ENCODE measurements at places on chromosomes 3 and 15.
A peak's percentile ranks its signal among the peaks of the same experiment; 100 is the strongest.

DNA sequence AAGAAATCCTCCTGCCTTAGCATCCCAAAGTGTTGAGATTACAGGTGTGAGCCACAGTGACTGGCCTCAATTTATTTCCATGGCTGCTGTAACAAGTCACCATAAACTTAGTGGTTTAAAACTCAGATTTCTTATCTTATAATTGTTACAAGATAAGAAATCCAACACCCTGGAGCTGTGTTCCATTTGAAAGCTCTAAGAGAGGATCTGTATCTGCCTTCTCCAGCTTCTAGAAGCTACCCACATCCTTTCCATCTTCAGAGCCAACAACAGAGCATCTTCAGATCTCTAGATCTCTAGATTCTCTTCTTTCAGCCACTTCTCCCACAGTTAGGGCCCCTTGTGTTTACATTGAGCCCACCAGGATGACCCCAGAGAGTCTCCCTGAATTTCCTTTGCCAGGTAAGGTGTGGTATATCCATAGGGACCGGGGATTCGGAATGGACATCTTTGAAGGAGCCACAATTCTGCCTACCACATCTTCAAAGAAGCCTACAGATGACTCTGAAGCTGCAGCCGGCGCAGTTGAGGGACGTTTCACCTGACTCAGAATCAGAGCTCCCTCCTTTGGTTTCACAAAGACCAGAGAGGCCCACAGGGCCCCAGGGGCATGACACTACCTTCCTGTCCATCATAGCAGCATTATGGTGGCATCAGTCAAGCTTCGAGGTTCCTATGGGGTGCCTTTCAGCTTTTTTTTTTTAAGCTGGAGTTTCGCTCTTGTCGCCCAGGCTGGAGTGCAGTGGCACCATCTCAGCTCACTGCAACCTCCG, 87.0 kb upstream of the IGF1R start:
- DNase-seq: no peak

- no peak for DNase-seq
Observed at GRCh38 chr3:20039466-20039764, 831 bp upstream of the KAT2B start.

GRCh38 chr15:35546511-35547381, 781 bp upstream of the DPH6 start:
- no peak for DNase-seq

DNA sequence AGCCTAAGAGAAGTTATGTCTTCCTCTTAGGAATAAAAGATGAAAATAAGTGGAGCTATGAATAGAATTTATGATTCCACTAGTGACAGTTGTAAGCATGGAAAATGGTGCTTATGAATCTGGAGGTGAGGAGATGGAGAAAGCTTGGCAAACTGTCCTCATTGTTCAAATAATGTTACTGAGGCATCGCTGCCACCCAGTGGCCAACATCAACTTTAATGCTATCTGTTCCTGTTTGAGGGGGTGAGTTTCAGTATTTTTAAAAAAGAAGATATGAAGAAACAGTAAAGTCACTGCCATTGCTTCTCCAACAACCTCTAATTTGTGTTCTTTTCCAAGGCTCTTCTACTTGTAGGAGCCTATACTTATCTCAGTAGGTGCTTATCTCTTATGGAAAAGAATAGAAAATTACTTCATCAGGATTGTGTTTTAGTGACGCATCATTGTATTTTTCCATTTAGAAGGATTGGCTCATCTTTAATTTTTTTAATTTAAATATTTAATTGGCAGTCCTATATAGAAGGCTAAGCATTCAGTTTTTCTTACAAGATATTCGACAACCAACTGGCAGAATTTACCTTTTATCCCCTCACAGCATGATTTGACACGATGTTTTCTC, 260.4 kb upstream of the P2RY1 start:
- DNase-seq: peak; percentile 17

GRCh38 chr3:45575386-45575923, 19.1 kb upstream of the LIMD1 start:
- no peak for DNase-seq

DNA sequence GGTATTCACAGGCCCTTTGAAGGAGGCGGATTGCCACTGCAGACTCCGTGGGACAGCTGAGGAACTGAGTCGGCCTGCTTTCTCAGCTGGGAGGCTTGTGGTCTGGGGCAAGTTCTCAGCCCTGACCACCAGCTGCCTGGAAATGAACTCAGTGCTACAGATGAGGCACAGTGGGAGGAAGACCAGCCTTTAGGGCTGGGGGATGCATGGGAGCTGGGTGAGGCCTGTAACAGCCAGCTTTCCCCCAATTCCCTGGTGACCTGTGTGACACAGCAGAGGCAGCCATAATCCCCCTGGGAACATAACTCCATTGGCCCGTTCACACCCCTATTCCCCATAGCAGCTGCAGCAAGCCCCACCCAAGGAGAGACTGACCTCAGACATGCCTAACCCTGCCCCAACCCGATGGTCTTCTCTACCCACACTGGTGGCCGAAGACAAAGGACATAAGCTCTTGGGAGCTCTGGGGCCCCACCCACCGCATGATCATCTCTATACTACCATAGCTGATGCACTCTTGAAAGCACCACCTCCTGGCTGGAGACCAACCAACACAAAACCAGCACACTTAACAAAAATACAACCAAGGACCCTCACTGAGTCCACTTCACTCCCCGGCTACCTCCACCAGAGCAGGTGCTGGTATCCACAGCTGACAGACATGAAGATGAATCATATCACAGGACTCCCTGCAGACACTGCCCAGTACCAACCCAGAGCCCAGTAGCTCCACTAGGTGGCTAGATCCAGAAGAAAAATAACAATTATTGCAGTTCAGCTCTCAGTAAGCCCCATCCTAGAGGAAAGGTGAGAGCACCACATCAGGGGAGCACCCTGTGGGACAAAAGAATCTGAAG, 24.9 kb downstream of the ZMAT3 start:
- DNase-seq: no peak

GRCh38 chr3:123613543-123613942, 28.7 kb upstream of the HACD2 start:
- no peak for DNase-seq

Data from CD8-positive, alpha-beta T cell (primary cell).